Substantia nigra (tissue), 51 donors: ENCODE measurements at places on chromosomes 12 and 14.

DNA sequence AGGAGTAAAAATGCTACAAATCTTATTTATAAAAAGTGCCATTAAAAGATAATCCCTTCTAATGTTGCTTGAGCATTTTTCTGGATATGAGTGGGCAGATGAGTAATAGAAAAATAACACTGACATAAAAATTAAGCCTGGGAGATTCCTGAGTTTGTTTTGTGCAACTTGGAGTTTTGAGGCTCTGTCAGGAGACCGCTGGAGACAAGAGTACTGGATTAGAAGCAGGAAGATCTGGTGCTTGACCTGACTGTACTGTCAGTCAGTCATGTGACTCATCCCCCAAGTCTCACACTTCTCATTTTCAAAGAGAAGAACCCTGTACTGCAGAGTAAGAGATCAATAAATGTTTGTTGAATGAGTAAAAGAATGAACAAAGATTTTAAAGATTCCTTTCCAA, 29.4 kb downstream of the ANO4 start:
- DNase-seq = no peak

- DNase-seq = no peak
Measured at GRCh38 chr14:76695263-76695920, 65.9 kb upstream of the VASH1 start.

DNA sequence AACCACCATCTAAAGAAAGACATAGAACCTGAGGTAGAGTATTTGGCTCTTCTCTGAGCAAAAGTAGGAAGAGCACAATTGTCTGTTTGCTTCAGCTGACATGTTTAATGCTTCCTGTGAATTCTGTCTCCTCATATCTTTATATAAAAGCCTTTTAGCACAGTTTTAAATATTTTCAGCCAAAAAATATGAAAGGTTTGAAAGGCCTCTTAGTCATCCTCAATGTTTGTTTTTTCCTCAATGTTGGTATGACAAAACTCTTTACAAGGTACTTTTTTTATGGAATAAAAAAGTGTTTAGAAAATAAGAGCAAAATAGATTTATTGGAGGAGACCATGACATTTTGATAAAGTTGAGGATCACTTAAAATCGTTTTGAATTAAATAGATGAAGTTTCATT, 360.9 kb downstream of the NAV3 start:
- DNase-seq = no peak

DNA sequence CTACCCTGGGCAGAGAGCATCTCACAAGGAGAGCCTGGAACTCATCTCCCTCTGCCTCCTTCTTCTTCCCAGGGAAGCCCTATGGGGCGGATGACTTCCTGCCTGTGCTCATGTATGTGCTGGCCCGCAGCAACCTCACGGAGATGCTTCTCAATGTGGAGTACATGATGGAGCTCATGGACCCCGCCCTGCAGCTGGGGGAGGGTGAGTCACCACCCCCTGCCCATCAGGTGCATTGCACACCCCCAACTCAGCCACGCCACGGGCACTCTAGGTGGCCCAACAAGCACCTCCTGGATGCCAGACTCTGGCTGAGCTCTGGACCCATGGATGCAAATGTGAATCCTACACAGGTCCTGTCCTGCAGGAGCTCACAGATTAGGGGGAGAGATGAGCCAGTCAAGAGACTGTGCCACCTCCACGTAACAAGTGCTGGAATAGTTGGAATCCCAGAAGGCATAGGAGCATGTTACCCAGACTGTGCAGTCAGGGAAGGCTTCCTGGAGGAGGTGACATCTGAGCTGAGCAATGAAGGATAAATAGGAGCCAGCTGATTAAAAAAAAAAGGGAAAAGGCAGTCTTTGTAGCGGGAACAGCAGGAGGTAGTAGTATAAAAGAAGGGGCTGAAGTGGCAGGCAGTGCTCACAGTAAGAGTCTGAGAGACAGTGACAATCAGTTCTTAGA, 71.9 kb downstream of the LGMN start:
- DNase-seq = no peak

DNA sequence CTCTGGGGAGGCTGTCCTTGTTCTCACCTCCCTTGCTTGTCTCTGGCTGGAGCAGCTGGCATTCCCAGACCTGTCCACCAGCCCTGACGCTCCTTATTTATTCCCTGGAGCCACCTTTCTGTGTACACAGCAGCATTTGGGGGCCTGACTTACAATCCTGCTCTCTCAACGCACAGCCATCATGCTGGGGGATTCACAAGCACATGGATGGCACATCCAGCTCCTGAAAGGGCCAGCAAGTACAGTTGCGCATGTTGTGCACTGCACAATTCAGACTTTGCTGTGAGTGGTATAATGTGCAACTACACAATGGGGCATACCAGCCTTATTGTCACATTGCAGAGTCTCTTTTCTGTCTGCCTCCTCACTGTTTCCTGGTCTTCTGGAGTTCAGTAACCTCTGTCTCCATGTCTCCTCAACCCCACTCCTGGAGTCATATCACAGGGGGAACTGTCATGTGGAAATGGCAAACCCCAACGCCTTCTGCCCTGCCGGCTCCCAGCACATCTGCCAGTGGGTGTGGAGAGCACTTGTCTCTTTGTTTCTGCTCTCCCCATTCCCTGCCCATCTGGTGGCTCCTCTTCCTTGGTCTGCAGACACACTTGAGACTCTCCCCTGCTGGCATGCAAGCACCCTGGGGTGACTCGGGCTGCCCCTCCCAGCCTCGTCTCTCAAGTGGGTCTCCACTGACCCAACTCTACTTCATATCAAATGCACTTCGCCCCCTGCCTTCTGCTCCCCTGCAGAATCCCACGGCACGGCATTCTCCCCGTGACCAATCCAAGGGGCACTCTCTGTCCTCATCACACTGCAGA, 41.2 kb upstream of the MEG3 start:
- no peak for DNase-seq

DNA sequence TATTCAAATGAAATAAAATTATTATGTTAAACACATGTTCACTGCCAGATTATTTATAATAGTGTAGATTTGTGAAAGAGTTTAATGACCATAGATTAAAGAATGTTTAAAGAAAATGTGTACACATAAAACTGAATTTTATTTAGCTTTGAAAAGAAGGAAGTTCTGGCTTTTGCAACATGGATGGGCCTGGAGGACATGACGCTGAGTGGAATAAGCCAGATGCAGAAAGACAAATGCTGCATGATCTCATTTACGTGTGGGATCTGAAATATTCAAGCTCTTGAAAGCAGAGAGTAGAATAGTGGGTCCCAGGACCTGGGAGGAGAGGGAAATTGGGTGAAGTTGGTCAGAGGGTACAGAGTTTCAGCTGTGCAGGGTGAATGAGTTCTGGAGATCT, 1261.2 kb downstream of the TMEM121 start:
- DNase-seq = no peak

GRCh38 chr12:68247785-68248184, 5.6 kb downstream of the IL22 start:
- no peak for DNase-seq

GRCh38 chr12:114604606-114605005, 79.4 kb downstream of the TBX3 start:
- DNase-seq = no peak

GRCh38 chr12:93825931-93826555, 148.9 kb downstream of the CRADD start:
- no peak for DNase-seq

- no peak for DNase-seq
Measured at GRCh38 chr12:42981379-42981778, 391.8 kb upstream of the PRICKLE1 start.

DNA sequence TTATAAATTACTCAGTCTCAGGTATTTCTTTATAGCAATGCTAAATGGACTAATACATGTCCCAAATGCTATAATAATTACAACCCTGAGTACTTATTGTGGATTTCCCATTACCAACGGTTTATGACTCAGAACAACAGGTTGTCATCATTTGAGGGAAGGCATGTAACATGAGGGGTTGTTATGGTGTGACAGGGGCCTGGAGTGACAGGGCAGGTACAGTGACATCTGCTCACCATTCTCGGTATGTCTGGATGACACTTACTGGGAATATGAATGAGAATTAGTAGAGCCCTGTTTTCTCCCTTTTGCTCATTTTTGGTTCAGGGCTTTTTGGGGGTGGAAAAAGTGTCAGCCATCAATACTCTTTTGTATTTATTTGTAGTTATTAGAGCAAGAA, 36.2 kb upstream of the FERMT2 start:
- no peak for DNase-seq

DNA sequence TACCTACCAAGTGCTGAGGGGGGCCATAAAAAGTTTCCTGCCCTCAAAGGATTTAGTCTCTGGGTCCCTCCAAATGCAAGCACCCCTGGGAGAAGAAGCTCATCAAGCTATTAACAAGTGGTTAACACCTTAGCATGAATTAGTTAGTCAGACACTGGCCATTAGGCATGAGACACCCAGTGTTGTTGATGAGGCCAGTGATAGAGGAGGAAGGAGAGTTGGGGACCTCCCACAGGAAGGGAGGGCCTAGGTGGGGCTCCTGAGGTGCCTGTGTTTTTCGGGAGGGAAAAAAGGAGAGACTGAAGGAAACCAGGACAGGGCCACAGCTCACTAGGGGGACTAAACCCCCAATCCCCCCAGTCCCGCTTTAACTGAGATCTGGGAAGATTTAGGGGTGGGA, 4.5 kb upstream of the KRT71 start:
- DNase-seq = no peak

GRCh38 chr12:27549236-27549800, 25.3 kb downstream of the PPFIBP1 start:
- DNase-seq = no peak

DNA sequence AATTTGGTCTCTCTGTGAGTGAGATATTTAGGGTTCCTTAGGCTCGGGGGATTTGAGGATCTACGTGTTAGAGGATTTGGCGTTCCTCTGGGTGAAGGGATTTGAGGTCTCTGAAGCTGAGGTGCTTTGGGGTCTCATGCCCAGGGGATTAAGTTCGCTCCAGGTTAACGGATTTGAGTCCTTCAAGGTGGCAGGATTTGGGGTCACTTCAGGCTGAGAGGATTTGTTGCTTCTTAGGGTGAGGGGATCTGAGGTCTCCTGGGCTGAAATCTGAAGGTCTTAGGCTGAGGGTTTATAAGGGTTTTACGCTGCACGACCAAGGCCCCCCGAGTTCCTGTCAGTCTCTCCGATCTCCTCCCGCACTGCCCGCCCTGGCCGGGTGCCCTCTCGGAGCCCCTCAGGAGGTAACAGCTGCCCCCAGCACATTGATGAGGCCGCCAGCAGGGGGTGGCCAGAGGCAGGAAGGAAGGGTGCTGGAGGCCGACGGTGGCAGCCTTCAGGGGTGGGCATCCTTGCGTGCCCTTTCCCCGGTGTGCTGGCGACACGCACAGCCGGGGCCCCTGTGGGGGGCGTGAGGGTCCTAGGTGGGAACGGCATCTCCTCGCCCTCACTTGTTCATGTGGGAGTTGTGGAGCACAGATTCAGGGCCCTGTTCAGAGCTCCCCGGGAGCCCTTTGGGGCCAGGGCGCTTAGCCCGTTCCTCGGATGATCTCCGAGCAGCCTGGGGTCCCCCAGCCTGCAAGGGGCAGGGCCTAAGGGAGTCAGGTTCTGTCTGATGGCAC, 14.3 kb downstream of the CEP170B start:
- no peak for DNase-seq

DNA sequence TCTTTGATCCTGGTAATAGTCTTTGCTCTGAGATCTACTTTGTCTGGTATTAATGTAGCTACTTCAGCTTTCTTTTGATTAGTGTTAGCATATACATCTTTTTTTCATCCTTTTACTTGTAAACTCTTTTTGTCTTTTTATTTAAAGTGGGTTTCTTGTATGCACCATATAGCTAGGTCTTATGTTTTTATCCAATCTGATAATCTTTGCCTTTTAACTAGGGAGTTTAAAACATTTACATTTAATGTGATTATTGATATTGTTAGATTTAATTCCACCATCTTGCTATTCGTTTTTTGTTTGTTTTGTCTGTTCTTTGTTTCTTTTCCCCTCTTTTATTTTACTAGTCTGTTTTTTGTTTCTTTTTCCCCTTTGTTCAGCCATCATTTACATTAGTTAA, 6.0 kb downstream of the CGRRF1 start:
- no peak for DNase-seq

DNA sequence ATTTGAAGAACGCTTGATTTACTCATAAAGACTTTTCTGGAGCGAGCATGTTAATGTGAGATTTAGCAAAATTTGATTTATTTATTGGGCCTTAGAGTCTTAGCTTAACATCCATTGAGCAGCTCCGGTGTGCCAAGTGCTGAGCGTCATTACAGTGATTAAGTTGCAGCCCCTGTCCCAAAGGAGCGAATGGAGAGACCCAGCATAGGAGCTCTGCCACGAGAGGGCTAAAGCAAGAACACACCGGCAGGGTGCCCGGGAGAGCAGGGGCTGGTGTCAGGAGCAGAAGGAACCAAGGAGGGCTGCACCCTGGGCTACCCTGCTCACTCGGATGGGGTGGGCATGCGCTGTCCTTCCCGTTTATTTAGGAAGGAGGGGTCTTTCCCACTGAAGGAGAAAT, 50.6 kb downstream of the PPP2R5C start:
- DNase-seq = no peak

DNA sequence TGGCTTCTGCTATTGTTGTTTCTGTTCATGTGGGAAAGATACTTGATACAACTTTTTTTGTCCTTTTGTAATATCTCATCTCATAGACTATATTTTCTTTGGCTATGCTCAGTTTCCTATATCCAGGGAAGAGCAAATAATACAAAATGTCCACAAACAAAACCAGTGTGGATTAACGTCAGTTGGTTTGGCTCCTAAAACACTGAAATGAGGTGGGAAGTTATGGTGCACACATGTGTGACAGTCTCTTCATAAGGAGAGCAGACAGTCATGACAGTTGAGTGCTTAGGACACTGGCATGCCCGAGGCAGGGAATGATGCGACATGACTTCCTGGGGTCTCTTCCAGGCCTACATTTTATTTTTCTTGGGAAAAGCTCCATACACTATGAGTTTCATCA, 27.5 kb downstream of the RHOJ start:
- DNase-seq = no peak

DNA sequence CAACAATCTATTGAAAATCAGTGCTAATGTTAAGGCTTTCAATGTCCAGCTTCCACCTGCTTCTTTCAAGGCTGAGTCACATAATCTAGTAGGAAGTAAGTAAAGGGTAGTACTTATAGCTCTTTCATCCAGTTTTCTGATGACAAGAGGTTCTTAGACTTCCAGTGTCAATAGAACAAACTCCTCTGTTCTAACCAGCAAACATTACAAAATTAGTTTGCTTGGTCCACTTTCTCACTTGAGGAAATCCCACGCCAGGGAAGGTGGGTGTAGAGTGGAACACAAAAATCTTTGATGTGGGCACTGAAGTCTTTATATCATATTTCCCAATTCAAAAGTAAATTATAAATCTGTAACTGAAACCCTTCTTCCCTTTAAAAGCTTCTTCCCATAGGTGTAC, 2.6 kb downstream of the NPC2 start:
- DNase-seq = no peak
